AG04449 (cell line): ENCODE measurements at places on chromosomes 16 and 17.

DNA sequence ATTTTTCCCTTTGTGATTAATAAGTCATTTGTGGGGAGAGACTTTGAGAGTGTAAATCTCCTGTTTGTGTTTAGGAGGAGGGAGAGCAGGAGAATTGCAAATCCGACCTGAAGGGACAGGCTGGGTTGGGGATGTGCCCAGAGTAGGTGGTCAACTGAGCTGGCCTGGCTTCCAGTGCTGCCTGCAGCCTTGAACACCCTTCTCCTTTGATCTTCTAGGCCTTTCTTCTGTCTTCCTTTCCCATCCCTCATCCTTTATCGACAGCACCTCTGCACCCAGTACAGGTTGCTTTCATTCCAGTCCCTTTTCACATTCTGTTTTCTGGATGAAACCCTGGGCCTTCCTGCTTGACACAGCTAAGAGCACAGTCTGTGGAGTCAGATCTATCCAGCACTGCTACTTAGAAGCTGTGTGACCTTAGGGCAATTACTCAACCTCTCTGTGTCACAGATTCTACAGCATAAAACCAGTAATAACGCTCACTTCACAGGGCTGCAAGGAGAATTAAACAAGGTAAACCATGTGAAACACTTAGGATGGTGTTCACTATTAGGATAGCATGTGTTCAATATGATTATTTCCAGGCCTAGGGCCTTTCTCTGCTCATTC is 1.0 kb upstream of the CSNK2A2 start:
- DNase-seq, result no peak

DNA sequence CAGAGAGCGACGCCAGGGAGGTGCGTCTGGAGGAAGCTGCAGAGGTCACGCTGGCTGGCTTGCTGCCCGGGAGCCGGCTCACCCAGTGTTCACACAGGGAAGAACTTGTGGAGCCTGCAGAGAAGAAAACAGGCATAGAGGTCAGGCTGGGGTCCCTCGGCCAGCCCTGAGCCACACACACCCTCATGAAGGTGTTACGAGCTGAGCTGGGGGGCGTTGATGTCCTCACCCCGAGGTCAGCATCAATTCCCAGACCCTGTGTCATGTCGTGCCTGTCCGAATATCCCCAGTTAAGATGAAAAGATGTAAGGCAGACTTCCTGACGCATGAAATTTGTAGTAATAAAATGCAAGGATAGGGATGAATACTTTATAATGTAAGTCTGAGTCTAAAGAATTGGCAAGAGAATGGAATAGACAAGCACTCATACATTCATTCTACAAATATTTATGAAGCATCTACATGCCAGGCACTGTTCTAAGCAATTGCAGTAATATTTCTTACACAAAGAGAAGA is 77.1 kb downstream of the USP31 start:
- DNase-seq, result no peak

DNA sequence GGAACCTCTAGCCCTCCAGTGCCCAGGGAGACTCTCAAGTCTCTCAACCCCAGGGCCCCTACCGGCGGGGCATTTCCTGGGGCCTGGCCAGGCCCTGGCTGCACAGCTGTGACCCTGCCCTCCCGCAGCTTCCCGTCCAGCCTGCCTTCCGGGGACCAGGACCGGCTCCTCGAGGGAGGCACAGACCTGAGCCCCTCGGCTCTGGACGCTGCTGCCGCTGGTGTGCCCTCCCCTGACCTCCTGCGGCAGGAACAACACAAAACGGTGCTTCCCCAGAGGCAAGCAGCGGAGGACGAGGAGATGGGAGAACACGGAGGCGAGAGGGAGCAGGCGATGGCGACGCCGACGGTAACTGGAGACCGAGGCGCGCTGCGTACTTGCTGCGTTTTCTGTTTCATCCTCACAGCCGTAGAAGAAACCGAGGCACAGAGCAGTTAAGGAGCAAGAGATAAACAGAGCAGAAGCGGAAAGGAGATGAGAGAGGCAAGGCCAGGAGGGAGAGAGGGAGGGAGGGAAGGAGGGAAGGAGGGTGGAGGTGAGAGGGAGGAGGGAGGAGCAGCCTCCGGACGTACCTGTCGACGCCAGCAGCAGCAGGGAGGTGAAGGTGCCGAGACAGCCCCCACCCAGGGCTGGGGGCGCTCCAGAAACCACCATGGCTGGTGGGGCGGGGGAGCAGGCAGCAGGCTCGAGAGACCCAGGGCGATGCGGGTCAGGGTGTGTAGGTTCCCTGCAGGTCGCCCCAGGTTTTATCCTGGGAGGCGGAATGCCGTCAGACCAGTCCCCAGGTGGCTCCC is at the start of gene PRSS22:
TSS of gene PRSS22 (minus strand) at position 720 of the 794 bp plus-strand sequence. CDS start at position 654, 66 bp downstream.
- no peak for DNase-seq

GRCh38 chr16:10646581-10647263 is 48.0 kb downstream of the TEKT5 start:
- DNase-seq, result no peak

GRCh38 chr17:59696682-59697277 is 10.4 kb downstream of the PTRH2 start:
- no peak for DNase-seq

- no peak for DNase-seq
Measured at GRCh38 chr17:33927732-33928133, 327.4 kb upstream of the CCL2 start.

DNA sequence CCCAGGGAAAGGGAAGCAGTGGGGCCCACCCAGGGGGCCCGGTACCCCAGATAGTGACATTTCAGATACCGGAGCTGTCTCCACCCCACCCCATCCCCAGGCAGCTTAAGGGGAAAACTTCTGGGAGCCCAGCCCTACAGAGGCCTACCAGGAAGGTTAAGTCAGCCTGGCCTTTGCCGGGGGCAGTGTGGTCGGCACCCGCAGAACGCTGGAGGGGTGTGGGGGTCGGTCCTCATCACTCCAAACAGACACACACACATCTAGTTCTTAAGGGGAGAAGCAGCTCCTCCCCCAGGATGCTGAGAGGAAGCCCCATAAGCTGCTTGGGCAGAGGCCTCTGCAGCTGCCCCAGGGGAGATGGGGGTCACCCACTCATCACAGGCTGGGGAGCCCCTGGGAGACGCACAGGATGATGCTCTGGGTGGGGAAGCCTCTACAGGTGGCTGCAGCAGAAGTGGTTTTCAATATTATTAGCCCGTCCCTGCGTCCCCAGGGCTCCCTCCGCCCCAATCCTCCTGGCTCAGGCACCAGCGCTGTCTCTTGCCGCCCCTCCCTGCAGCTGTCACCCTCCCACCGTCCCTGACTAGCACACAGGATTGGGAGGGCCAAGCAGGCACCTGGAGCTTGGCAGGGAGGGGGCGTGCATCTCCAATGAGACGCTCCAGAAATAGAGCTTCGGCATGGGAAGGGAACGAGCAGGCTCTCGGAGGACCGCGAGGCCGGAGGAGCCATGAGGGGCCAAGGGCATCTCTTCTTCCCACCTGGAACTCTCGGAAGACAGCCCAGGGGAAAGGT is 1.4 kb upstream of the ABR start:
- DNase-seq, result no peak

DNA sequence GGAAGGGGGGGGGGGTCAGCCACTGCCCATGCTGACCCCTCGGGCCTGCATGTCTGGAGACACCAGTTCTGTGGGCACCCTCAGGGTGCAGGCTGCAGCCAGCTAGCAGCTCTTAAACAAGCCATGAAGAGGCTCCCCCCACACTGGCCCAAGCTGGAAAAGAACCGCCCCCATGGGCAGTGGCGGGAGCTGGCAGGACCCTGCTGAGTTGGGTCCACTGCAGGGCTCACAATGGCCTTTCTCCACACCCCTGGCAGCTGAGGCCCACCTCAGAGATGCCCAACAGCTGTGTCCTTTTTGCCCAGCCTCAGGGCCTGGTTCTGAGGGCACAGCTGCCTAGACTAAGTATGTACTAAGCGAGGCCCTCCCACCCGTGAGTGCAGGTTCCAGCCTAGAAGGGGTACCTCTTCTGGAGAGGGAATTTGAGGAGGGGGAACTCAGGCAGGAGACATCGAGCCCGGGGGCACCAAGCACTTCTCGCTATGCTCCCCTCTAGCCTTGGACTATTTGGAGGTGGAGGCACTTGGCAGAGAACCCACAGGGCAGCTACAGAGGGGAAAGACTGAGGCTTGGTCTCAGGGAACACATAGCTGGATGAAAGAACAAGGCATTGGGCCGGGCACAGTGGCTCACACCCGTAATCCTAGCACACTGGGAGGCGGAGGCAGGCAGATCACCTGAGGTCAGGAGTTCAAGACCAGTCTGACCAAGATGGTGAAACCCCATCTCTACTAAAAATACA is 3.2 kb downstream of the THRA start:
- no peak for DNase-seq

GRCh38 chr17:47325176-47325575 is 1.4 kb downstream of the EFCAB13 start:
- no peak for DNase-seq

- DNase-seq, result no peak
Measured at GRCh38 chr16:87369796-87370719, 13.5 kb downstream of the FBXO31 start.

- no peak for DNase-seq
Measured at GRCh38 chr17:46047856-46048255, 48.8 kb downstream of the STH start.
